ENCODE measurements at places on chromosomes 13 and 19. TPM values are rescaled to one million over a fixed set of nuclear protein-coding genes. Genes with fewer than 3 reads are reported as not detected.

The KANK3 gene
- total RNA-seq, result 18.4 TPM

The CNOT3 gene
- 14.5 TPM for total RNA-seq

The GRK1 gene
- total RNA-seq, result not detected

The SMIM44 gene
- not detected for total RNA-seq

The LIM2 gene
- not detected for total RNA-seq

The SKA3 gene
- 10.7 TPM for total RNA-seq

The TPTE2 gene
- total RNA-seq, result not detected

The BEST2 gene
- total RNA-seq, result not detected

The ACP7 gene
- total RNA-seq, result 0.20 TPM

The CYP4F2 gene
- not detected for total RNA-seq

The CPB2 gene
- not detected for total RNA-seq

The ZNF20 gene
- 2.7 TPM for total RNA-seq

The LGI4 gene
- not detected for total RNA-seq

The CGB7 gene
- 0.33 TPM for total RNA-seq

The SIGLEC12 gene
- total RNA-seq, result not detected

The HSD17B14 gene
- total RNA-seq, result 4.8 TPM

The SPRED3 gene
- total RNA-seq, result 3.6 TPM

The CEACAM16 gene
- total RNA-seq, result not detected

The DAND5 gene
- not detected for total RNA-seq

The TARM1 gene
- not detected for total RNA-seq

The EXOC3L2 gene
- 1.6 TPM for total RNA-seq

The SUGP2 gene
- total RNA-seq, result 17.5 TPM

The LRFN3 gene
- total RNA-seq, result 2.6 TPM

The APOE gene
- total RNA-seq, result 0.53 TPM

The NLRP5 gene
- not detected for total RNA-seq

The VSTM1 gene
- not detected for total RNA-seq

The SIGLEC14 gene
- total RNA-seq, result not detected

The KDELR1 gene
- 47.8 TPM for total RNA-seq

The TEX101 gene
- not detected for total RNA-seq

The CLEC17A gene
- not detected for total RNA-seq

The ZNF415 gene
- total RNA-seq, result 0.86 TPM

The MBD3L3 gene
- not detected for total RNA-seq

The PDCD2L gene
- total RNA-seq, result 20.6 TPM

The C19orf18 gene
- total RNA-seq, result not detected

The CYP2B6 gene
- total RNA-seq, result not detected

The SLITRK5 gene
- total RNA-seq, result not detected
